ENCODE measurements at places on chromosomes 5 and 9.

GRCh38 chr5:107322936-107323335 lies 347.8 kb downstream of the EFNA5 start:
- no peak for DNase-seq

DNA sequence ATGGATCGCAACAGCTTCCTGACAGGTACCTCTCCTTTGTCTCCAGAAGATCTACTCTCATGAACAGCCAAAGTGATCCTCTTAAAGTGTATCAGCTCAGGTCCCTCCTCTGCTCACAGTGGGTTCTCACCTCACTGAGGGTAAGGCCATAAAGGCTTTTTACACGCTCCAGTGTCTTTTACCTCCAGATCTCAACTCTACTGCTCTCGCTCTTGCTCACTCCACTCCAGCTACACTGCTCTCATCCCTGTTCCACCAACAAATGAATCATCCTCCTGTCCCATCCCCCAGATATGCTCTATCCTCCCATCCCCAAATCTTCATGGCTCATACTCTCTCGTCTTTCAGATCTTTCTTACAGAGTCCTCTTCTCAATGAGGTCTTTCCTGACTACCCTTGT lies 248.6 kb upstream of the EFNA5 start:
- no peak for DNase-seq

DNA sequence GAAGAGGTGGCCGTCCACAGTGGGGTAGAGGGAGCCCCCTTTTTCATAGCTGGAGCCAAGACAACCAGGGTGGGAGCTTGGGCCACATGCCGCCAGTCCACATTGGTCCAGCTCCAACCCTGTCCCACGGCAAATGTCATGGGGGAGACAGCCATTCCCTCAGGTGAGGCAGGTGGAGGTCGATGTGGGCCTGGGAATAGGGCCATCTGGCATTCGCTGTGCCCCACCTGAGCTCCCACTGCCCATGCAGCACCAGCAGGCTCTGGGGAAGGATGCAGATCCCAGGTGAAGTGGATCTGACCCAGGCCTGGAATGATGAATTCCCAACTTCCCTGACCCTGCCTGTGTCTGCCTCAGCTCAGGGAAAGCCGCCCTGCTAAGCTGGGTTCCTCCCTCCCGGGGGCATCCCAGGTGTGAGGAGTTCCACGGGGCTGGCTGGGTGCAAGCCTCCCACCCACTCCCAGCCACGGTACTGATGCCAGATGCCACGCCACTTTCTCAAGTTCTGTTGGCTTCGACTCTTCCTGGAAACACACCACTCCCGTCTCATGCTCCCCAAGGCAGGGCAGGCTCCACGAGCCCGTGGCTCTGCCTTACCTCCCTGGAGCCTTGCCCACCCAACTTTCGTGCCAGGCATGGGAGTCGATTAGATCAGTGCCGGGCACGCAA lies 25.2 kb upstream of the FCN2 start:
- DNase-seq, result no peak

- DNase-seq, result no peak
These were observed 1.1 kb upstream of the FRRS1L start for GRCh38 chr9:109168170-109168569.

DNA sequence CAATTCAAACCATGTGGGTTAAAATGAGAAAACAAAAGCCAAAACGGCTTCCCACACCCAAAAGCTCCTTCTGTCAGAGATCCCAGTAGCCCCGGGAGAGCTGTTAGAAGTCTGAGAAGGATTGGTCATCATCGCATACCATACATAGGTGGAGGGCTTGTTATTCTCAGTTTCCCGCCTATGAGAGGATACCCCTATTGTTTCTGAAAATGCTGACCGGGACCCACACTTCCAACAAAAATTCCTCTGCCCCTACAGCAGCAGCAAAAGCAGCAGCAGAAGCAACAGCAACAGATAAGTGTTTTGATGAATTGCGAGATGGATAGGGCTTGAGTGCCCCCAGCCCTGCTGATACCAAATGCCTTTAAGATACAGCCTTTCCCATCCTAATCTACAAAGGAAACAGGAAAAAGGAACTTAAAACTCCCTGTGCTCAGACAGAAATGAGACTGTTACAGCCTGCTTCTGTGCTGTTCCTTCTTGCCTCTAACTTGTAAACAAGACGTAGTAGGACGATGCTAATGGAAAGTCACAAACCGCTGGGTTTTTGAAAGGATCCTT lies at the start of gene TEK:
TEK (plus strand) TSS at position 245 of the 561 bp plus-strand sequence. CDS start 366 bp downstream, outside the sequence.
- DNase-seq, result no peak

DNA sequence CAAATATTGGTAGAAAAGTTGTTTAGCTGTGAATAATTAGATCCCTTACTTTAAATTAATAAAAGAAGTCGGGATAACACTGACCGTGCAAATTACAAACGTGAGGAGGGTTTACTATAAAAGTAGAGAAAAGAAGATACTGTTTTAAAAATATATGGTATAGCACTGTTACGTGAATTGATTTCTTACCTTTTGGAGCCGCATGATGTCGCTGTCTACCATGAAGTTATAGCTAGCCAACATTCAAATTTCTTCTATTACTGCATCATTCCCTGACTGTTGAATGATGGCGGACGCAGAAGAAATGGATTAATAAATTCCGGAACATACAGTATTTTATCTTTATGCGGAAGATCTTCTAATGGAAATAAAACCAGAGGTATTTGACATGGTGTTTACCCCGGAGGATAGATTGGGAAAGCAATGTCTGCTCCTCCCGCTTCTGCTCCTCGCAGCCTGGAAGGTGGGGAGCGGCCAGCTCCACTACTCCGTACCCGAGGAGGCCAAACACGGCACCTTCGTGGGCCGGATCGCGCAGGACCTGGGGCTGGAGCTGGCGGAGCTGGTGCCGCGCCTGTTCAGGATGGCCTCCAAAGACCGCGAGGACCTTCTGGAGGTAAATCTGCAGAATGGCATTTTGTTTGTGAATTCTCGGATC lies at the start of gene PCDHA6:
PCDHA6 (plus strand) TSS at position 257 of the 658 bp plus-strand sequence; CDS start at position 389, 132 bp downstream.
- no peak for DNase-seq

GRCh38 chr9:71985297-71985911 lies 74.0 kb downstream of the C9orf85 start:
- no peak for DNase-seq

- DNase-seq, result no peak
These were observed 1.4 kb downstream of the IL11RA start for GRCh38 chr9:34653151-34654072.

DNA sequence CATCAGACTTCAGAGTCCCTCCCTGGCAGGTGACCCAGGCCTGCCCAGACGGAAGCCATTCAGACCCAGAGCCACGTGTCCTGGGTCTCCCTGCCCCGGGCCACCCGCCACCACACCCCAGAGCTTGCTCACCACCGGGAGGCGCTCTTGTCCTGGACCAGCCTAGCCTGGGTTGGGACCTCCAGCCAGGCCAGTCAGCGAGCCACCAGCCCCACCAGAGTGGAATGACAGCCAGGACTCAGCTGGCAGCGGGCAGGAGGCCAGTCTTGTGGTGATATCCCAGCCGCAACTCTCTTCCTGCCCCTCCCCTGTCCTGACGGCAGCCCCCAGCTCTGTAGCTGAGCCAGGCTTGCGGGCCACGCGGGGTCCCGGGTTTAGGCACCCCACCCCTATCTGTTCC lies 1.7 kb upstream of the PTGDS start:
- DNase-seq, result no peak

- no peak for DNase-seq
These were observed 24.9 kb downstream of the CNOT6 start for GRCh38 chr5:180519098-180519497.
